Activated CD4-positive, alpha-beta T cell treated with anti-CD3 and anti-CD28 coated beads for 48 hours (primary cell): ENCODE measurements at places on chromosomes 16 and 17.

GRCh38 chr16:87416826-87417527 is 24.8 kb downstream of the MAP1LC3B start:
- DNase-seq = peak; percentile 60

DNA sequence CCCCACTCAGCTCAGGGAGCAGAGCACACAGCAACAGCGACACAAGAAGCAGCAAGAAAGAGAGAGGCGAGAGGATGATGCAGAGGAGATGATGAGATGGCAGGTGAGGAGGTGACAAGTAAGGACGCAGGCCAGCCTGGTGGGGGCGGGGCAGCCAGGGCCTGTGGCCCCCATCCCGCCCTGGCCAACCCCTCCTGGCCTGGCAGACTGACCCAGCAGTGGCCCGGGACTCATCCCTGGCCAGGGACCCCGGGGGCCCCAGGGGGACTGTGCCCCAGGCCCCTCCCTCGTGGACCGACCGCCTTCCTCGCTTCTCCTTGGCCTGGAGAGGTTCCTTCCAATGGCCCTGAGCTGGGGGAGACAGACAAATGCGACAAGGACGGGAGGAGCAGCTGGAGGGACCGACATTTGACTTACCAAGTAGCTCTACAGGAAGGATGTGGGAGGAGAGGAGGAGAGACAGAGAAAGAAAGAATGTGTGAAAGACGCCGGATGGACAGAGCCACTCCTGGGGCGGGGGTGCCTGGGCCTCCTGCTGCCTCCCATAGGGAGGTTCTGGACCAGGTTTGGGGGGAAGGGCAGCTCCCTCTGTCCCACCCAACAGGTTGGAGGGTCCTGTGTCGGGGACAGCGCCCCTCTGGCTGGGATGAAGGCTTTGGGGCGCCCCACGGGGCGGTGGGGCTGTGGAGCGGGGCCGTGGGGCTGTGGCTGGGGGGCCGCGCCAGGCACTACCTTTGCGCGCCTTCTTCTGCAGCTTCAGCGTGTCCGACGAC is 6.8 kb downstream of the MTSS2 start:
- DNase-seq = no peak

GRCh38 chr17:38538906-38539305 is 66.8 kb downstream of the SRCIN1 start:
- no peak for DNase-seq

DNA sequence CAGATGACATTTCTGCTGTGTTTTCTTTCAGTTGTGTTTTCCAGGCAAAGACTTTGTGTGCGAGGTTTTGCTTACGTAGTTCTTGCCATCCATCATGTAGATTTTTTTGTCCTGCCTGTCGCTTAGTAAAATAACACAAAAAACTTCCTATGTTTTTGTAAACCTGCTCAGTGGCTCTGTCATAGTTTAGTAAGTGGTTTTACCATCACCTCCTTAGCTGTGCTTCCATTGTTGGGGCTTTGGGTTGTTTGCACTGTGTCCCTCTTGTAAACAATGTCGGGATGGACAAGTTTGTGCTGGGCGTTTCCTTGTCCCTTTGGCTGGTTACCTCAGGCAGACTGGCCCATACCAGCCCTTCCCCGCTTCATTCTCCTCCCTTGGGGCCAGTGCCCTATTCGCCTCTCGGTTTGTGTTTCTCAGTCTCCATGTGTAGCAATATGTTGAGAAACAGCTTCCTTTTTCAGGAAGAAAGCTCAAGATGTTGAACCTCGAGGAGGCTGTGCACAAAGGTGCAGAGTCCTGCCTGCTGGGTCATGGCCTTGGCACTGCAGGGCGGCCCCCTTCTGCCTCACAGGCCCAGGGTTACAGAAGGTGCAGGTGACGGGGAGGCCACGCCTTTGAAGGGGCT is 74.6 kb downstream of the KSR1 start:
- DNase-seq = no peak

DNA sequence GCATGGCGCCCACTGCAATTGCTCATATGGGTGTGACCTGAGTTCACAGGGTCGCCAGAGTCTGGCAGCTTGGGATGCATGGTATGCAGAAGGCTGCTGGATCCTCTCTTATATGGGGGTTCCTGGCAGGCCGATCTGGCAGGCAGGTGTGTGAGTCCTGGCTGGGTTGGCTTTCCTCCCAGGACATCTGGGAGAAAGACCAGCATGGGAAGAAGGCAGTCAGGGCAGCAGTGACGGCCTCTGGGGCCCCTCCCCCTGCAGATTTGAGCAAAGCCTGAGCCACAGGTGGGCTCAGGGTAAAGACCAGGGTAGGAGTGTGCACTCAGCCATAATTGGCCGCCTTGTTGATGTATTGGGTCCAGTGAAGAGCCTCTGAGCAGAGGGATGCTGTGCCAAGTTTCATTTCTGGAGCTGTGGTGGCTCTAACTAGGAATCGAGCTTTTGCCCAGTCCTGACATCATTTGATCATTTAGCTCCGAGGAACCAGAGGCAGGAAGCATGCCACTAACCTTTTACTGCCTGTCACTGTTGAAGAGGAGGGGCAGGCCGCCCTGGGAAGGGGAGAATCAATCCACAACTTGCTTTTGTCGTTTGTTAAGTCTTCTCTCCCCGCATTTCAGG is 174.3 kb downstream of the CCDC182 start:
- no peak for DNase-seq

DNA sequence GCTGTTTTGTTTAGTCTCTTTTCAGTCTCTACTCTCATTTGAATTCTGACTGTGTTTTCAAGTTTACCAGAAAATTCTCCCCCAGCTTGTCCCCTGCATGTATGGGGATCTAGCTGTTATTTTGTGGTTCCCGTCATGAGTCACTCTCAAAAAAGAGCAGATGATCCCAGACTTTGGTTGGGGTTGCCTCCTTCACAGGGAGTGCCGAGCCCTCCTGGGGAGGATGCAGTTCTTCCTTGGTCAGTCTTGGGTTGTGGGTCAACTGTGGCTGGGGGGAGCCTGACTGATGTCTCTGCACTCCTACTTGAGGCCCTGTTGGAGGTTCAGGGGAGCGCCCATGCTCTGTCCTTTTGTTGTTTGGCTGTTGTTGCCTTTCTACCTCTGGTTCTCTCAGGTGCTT is 37.7 kb downstream of the EPN2 start:
- no peak for DNase-seq

DNA sequence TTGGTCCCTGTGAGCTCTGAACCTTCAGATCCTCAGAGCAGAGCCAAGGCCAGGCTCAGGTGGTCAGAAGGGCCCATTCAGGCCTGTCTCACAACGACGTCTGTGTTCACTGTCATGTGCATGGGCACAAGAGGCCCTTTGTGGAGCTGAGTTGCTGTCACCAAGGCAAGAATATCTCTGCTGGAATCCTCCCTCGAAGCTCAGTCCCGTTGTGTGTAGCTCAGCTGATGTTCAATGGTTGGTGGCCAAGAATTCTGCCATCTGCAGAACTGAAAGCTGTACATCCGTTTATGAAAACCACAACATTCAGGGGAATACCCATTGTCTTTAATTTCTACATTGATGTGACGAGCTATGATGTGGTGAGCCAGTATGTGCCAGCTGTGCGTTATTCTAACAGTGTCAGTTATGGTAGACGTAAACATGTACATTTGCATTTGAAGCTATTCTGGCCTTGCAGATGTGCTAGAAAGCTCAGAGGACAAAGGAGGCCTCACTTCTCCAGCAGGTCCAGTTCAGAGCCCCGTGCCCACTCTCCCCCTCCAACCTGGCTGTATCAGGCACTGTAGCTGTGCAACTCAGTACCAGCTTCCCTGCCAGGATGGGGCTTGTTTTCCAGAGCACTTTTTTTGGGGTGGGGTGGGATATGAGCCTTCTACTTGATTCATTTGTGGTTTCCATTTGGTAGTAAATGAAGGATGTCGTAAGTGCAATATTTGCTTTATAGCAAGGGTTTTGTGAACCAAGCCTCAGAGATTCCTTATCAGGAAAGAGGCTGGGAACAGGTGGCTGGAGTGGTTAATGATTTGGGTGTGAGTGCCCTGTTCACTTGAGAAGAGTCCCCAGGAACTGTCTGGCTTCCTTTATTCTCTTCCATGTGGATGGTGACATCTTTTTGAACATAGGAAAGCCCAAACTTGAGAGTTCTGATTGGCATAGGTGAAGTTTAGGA is 56.1 kb downstream of the B9D1 start:
- DNase-seq = peak; percentile 33

- no peak for DNase-seq
These were observed 40.9 kb downstream of the TK2 start for GRCh38 chr16:66508914-66509496.

GRCh38 chr17:64145375-64145750 is 15.4 kb upstream of the ERN1 start:
- no peak for DNase-seq
